ENCODE measurements at places on chromosomes 4 and X. TPM values are rescaled to one million over a fixed set of nuclear protein-coding genes. Genes with fewer than 3 reads are reported as not detected.
A peak's percentile ranks its signal among the peaks of the same experiment; 100 is the strongest.

GRCh38 chr4:107625391-107625902 lies 94.6 kb downstream of the PAPSS1 start:
- DNase-seq = no peak

DNA sequence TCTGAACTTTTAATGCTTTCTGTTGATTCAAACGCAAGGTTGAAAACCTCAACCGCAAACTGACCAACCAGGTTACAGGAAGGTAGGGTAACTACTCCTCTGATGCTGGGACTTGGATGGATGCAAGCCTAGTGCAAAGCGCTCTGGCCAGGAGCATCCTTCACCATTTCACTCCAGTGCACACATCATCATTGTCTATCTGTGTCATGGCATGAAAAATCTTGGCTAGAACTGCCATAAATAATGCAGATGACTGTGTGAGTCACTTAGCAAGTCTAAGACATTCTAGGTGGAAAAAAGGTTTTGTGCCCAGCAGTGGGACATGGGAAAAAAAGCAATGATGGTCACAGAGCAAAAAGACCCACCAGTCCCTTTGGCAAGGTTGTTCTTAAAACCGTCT lies 10.9 kb downstream of the ADGRA3 start:
- DNase-seq = no peak

- DNase-seq = no peak
These were observed 52.6 kb downstream of the GPR50 start for GRCh38 chrX:151228935-151229334.

PLA2G12A gene
- 70.2 TPM for total RNA-seq

STK26 gene
- total RNA-seq = 18.7 TPM

DNA sequence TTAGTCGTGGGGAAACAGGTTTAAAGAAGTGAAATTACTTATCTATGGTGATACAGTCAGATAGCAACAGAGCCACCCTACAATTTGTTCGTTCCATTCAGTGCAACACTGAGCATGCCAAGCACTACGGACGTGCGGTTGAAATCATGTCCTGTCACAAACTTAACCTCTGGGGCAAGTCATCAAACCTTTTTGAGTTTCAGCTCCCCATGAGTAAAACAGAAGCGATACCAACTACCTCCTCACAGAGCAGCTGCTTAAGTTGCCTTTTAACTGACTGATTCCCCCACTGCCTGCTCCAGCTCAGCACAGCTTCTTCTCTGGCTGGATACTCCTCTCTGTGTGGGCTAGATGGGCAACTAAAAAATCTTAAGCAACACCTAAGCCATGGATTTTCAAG lies 36.0 kb downstream of the LHFPL1 start:
- no peak for DNase-seq

DNA sequence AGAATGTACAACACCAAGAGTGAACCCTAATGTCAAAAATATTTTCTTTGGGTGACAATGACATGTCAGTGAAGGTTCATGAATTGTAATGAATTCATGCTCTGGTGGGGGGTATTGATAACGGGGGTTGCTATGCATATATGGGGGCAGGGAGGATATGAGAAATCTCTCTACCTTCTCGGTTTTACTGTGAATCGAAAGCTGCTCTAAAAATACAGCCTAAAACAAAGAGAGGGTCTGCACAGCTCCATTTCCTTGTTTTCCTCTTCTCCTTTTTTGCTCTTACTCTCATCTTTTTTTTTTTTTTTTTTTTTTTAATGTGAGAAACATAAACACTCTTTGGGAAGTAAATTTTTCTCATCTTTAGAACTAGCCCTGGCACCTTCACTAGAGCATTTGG lies 85.8 kb downstream of the DCTD start:
- no peak for DNase-seq

DNA sequence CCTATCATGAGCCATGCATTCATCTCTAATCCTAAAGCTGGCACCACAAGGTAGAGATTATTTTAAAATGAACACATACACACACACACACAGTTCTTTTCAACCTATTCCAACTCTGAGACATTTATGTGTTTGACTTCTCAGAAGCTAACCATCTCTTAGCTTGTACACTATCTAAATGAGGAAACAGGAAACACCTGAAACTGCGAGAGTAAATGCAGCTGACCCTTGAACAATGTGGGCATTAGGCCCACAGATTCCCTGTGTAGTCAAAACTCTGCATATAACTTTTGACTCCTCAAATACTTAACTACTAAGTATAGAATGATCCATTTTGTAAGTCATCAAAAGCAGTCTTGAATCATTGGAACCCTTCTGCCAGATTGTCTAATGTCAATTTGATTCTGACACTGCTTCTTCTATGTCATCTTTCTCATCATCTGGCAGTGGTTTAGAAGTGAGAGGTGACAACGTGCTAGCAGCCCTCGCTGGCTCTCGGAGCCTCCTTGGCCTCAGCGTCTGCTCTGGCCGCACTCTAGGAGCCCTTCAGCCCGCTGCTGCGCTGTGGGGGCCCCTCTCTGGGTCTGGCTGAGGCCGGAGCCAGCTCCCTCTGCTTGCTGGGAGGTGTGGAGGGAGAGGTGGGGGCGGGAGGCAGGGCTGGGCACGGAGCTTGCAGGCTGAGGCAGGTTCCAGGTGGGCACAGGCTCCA lies 21.4 kb upstream of the IL15 start:
- no peak for DNase-seq

- no peak for DNase-seq
These were observed 16.1 kb downstream of the PPEF2 start for GRCh38 chr4:75886104-75886503.

DNA sequence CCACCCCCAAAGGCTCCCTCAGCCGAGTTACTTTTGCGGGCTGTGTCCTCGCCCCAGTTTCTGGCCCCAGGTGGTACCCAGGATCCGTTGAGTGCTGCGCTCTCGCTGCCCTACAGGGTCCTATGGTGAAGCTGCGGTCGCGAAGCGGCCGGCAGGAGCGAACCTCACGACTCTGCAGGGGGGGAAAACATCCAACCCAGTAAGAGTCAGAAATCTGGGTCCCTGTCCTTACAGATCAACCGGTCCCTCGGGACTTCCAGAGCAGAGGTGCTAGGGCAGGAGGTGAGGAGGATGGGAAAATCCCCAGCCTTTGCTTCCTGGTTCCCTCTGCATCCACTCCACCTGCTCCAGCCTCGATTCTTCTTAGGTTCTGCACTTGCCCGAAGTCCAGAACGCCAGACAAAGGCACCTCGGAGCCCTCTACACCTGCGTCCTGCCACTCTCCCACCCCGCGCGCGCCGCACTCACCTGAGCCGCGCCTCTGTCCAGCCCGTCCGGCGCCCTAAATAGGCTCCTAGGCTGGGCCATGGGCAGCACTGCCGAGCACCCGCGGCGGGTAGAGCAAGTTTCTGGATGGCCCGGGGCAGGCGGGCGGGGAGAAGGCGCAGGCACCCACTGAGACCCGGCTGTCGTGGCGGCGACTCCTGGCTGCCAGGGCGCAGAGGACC lies at the start of gene HS3ST1:
Gene HS3ST1 (minus strand): TSS at position 664 of the 668 bp plus-strand sequence. CDS start 28,889 bp downstream, outside the sequence.
- no peak for DNase-seq

PABPC4L gene
- total RNA-seq = 1.1 TPM

ZCCHC13 gene
- not detected for total RNA-seq

FOXR2 gene
- not detected for total RNA-seq

CYBB gene
- total RNA-seq = 0.38 TPM

- DNase-seq = no peak
These were observed 43.7 kb downstream of the SAT1 start for GRCh38 chrX:23826653-23827052.

GPRASP2 gene
- total RNA-seq = 10.6 TPM

APEX2 gene
- 13.8 TPM for total RNA-seq

ADH6 gene
- not detected for total RNA-seq

CNKSR2 gene
- total RNA-seq = 3.4 TPM

DCHS2 gene
- 3.1 TPM for total RNA-seq

DNA sequence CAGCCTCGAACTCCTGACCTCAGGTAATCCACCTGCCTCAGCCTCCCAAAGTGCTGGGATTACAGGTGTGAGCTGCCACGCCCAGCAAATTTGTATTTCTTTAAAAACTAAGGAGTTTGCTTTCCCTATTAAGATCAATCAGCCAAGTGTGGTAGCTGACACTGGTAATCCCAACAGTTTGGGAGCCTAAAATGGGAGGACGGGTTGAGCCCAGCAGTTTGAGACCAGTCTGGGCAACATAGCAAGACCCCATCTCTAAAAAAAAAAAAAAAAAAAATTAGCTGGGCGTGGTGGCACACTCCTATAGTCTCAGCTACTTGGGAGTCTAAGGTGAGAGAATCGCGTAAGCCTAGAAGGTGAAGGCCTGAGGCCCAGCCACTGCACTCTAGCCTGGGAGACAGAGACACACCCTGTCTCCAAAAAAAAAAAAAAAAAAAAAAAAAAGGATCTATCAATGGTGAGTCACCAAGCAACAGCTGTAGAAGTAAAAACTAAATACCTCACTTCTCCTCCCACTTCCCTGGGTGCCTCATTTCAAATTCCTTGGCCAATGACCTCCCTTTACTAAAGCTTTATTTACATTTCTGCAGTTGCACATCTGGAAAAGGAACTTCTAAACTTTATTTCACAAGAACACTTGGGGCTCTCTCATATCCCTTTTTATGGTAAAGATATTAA lies 54.5 kb downstream of the LDB2 start:
- no peak for DNase-seq

GRCh38 chr4:118032691-118033090 lies 1.6 kb upstream of the NDST3 start:
- peak; percentile 44 for DNase-seq

DNA sequence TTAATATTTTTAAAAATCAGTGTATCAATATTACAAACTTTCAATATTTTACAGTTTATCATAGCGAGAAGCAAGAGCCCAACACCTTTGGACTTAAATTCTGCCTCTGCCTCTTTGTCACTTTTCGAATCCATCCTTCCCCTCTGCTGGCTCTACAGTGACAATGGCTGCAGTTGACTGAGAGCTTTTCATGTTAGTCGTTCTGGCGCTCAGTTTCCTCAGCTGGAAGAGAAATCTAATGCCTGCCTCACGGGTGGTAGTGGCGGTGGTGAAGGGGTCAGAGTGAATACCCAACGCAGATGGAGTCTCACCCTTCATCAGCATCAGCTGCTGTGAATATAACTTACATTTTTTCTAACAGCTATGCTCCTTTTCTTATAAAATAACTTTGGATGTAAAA lies 144.8 kb downstream of the NWD2 start:
- no peak for DNase-seq

DNA sequence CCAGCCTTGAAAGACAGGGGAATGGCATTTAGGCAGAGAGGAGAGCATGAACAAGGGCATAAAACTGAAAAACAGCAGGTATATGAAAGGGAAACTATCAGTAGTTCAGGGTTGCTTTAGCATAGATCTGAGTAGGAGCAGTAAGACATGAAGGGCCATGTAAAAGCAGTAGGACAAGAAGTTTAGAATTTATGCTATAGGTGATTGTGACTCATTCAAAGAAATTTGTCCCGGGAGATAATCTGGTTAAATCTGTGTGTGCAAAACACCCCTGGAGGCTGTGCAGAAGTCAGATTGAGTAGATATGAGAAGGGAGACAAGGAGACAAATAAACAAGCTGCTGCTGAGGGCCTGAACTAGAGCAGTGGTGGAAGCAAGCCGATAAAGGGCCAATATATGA lies 109.1 kb upstream of the BMP3 start:
- no peak for DNase-seq

NPNT gene
- 7.3 TPM for total RNA-seq

P2RY8 gene
- total RNA-seq = not detected

- no peak for DNase-seq
These were observed 95.9 kb downstream of the PDS5A start for GRCh38 chr4:39881789-39882188.

GRCh38 chr4:55318175-55319129 lies 27.6 kb upstream of the SRD5A3 start:
- no peak for DNase-seq

BBS7 gene
- total RNA-seq = 15.5 TPM

DNA sequence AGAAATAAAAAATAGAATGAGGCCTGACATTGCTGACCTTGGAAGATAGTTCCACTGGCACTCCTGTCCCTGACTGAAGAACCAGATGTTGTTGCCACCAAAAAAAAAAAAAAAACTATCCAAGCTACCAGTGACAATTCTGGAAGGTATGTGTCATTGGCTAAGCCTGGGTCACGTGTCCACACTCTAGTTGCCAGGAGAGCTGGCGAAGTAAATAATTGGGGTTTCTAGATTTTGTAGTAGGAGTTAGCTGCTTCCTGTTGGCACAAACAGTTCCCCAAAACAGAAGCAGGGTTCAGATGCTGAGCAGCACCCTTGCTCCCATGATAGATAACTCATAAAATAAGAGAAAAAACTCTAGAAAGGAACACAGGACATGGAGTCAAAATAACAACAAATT lies 20.5 kb downstream of the MND1 start:
- no peak for DNase-seq

DNA sequence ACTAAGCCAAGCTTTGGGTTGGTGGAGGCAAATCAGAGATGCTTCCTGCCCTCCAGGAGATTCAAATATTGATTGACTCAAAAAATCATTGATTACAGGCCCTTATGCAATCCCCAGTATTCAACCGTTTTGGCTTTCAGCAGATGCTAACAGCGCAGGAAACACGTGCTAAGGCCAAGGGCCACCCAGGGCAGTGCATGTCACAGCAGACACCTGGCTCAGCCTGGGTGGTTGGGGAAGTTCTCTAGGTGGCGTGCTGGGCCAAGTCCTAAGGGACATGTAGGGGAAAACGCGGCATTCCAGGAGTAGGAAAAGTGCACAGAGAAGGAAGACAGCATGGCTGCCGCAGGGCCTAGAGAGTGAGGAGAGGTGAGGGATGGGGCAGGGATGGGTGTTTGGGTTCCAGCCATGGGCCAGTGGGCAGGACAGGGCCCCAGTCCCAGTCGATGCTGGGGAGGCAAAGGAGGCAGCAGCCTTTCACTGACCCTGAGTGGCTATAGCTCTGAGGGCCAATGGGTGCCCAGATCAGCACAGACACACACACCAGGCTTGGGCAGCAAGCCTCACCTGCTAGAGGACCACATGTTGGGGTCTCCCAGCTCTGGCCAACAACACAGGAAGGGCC lies 239.1 kb downstream of the EVC2 start:
- DNase-seq = no peak

DNA sequence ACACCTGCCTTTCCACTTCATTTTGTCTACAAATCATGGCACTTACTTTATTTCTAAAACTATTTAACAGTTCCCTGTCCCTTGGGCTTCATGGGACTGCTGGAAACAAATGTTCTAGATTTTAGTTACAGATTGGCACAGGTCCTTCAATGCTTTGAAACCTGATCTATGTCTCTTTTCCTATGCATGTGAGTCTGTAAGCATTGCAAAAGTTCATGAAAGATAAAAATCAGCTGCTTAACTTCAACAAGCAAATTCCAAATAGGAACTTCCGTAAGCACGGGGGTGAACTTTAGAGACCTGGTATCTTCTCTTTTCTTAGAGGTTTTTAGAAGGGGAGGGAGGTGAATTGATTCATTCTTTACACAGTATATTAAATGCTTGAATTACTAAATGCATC lies 9.5 kb downstream of the LGI2 start:
- DNase-seq = no peak

DNA sequence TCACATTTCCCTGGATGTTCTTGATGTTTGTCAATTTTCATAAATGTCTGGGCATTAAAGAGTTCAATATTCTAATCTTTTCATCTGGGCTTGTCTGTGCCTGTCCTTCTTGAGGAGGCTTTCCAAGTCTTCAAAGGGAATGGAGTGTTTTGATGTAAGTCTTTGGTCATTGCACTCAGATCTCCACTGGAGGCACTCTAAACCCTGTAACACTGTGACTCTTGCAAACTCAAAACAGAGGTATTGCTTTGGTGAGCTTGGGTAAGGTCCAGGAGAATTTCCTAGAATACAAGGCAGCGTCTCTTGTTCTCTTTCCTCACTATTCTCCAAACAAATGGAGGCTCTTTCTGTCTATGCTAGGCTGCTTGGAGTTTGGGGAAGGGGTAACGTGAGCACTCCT lies 1118.1 kb upstream of the PABPC4L start:
- no peak for DNase-seq

SOX3 gene
- total RNA-seq = not detected

GRCh38 chr4:123390846-123391456 lies 5.6 kb upstream of the SPRY1 start:
- DNase-seq = no peak

AADAT gene
- total RNA-seq = 12.5 TPM
